ENCODE measurements at places on chromosomes 11 and 22.

GRCh38 chr11:27438595-27438981, 34.0 kb downstream of the LGR4 start:
- no peak for DNase-seq

GRCh38 chr11:64609436-64610047, 18.5 kb downstream of the SLC22A12 start:
- DNase-seq, result no peak

DNA sequence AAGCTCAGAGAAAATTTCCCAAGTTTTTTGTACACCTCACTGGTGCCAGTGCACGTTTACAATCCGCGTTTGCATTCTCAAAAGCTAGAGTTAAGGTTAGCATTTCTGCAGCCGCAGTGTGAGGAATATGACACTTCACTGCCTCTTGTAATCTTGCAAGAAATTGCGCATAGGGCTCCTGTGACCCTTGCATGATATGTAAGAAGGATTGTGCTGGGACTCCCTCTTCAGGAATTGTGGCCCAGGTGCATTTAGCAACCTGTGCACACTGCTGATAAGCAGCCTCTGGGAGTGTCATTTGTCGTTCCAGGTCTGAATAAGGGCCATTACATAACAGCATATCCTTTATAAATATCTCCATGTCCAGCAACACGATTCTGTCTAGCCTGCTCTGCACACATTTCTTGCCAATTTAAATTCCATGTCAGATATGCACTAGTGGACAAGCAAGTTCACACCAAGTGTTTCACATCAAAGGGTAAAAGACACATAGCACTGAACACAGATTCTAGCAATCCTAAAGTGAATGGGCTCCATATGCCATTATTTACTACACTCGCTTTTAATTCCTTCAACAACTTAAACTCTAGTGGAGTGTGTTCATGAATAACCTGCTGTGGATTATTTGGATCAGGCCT, 69.2 kb upstream of the INCENP start:
- no peak for DNase-seq

GRCh38 chr11:95398437-95399112, 167.6 kb upstream of the SESN3 start:
- no peak for DNase-seq

DNA sequence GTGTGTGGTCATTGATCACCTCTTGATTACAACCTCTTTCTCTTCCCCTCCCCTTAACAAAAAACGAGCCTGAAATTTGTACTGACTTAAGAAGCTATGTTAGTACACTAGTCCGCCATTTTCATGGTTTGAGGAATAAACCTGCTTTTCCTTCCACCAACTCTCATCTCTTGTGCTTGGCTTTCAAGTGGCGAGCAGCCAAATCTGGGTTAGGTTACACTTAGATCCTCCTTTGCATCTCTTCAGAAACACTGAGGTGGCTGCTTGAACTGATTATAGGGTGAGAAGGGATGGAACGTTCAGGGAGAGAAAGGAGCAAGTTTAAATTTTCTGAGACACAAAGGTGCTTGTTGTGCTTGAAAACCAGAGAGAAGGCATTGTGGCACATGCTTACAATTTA, 2171.4 kb downstream of the LRRC4C start:
- DNase-seq, result no peak

GRCh38 chr11:62444835-62445234, 26.0 kb downstream of the SCGB1A1 start:
- no peak for DNase-seq

DNA sequence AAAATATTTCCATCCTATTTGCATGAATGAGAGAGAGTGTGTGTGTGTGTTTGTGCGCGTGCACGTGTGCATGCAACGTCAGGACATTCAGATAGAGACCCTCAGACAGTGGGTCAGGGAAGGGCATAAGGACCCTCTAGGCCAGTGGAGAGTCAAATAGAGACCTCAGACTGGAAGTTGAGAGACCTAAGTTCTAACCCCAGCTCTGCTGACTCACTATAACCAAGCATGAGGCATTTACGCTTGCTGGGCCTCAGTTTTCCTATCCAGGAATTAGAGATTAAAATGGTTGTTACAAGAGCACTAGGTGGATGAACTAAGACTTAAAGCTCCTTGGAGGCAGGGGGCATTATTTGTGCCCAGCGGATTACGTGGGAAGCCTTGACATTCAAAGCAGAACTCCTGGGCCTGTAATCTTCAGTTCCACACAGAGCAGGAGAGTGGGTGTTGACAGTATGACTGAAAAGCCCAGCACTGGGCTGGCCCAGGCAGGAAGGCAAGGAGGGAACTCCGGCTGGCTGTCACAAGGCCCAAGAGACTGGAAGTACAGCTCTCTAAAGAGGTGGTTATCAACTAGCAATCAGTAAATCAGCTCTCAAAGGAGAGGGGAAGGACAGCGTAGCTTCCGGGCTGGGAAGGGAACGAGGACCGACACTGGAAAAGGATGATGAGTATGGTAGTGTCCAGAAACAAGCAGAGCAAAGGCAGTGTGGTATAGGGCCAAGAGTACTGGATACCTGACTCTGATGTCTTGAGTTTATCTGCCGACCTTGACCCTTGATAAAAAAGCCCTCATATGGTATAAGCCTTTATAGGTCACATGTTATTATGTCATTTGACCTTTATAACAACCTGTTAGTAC, 9.2 kb downstream of the RHOG start:
- DNase-seq, result no peak

Measured in activated naive CD4-positive, alpha-beta T cell (primary cell).